Effector memory CD4-positive, alpha-beta T cell (primary cell): ENCODE measurements at places on chromosomes 12 and 14.

DNA sequence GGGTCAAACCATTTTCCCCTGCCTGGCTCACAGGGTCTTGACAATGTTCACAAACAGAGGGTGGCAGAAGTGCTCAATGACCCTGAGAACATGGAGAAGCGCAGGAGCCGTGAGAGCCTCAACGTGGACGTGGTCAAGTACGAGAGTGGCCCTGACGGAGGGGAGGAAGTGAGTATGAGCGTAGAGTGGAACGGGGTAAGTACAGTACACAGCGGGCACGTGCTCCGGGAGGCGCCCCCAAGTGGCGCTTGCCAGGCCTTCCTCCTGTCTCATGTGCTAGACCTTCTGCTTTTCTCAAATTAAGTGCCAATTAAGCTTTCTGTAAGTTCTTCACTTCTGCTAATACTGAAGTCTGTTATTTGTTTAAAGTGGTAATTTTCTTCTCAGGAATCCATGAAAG, 35.9 kb downstream of the XRCC3 start:
- H3K27me3 ChIP-seq: no peaks in the 10 kb centered on the region
- no peaks in the 10 kb centered on the region for H3K4me1 ChIP-seq
- H3K27ac ChIP-seq: no peak overlapping the region
- H3K36me3 ChIP-seq: peaks cover 82% of the 10 kb centered on the region

GRCh38 chr12:75341873-75342272, 7.4 kb downstream of the GLIPR1L1 start:
- no peaks in the 10 kb centered on the region for H3K4me1 ChIP-seq
- H3K27me3 ChIP-seq: no peaks in the 10 kb centered on the region
- DNase-seq: no peak

DNA sequence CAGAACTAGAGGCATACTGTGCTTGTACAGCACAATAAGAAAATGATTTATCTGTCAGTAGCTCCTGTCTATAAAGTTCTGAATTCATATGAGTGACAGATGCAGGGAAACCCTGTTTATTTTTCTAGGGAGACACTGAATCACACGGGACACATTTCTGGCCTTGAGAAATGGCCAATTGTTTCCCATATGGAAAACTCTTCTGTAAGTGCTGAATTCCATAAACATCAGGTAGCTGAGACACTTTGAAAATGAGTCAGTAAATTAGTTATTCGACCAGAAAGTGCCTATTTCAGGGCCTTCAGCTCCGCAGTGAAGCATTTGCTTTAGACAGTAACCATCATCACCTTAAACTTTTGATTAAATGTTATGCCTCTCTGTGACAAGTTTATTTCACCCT, 184.4 kb downstream of the TMEM132D start:
- no peaks in the 10 kb centered on the region for H3K36me3 ChIP-seq
- no peaks in the 10 kb centered on the region for H3K27me3 ChIP-seq
- H3K4me1 ChIP-seq: no peaks in the 10 kb centered on the region
- H3K27ac ChIP-seq: no peak overlapping the region
- DNase-seq: no peak

GRCh38 chr12:131375261-131375971, 335.5 kb upstream of the SFSWAP start:
- no peak overlapping the region for H3K4me3 ChIP-seq
- no peaks in the 10 kb centered on the region for H3K4me1 ChIP-seq
- DNase-seq: no peak
- H3K27ac ChIP-seq: no peak overlapping the region

GRCh38 chr12:80186727-80187217, 87.4 kb downstream of the OTOGL start:
- no peaks in the 10 kb centered on the region for H3K36me3 ChIP-seq
- no peak overlapping the region for H3K4me3 ChIP-seq
- no peaks in the 10 kb centered on the region for H3K4me1 ChIP-seq
- H3K27ac ChIP-seq: no peak overlapping the region

- H3K4me3 ChIP-seq: no peak overlapping the region
- no peaks in the 10 kb centered on the region for H3K27me3 ChIP-seq
- no peaks in the 10 kb centered on the region for H3K36me3 ChIP-seq
- no peak for DNase-seq
- H3K4me1 ChIP-seq: no peaks in the 10 kb centered on the region
These were observed 65.0 kb upstream of the SINHCAF start for GRCh38 chr12:31390991-31391390.
